Hepatocyte (in vitro differentiated cells): ENCODE measurements at places on chromosomes 1 and 21. TPM values are rescaled to one million over a fixed set of nuclear protein-coding genes. Genes with fewer than 3 reads are reported as not detected.

Gene PDZK1
- 44.9 and 50.5 TPM in 2 replicates for total RNA-seq

Gene FCRLA
- total RNA-seq: 0.16 and 3.0 TPM in 2 replicates

GRCh38 chr1:207892764-207893163 lies 18.2 kb downstream of the CD34 start:
- no peaks in the 10 kb centered on the region for H3K36me3 ChIP-seq
- no peak overlapping the region for H3K4me3 ChIP-seq
- H3K27me3 ChIP-seq: peaks cover 12% of the 10 kb centered on the region

DNA sequence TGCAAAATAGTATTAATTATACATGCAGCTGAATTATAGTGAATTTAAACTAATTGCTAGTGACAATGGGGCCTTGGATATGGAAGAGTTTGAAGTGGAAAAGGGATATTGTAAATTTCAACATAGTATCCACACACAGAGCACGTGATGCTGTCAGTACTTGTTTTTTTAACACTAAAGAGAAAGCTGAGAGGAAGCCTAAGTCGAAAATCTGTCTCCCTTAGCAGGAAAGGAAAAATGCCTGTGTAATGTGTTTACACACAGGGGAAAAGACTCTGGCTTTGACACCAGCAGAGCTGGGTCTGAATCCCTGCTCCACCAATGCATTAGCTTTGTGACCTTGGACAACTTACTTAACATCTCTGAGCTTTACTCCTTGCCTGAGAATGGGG lies 42.6 kb downstream of the PCSK9 start:
- H3K27me3 ChIP-seq: no peaks in the 10 kb centered on the region
- no peak overlapping the region for H3K4me3 ChIP-seq
- DNase-seq: no peak
- no peak overlapping the region for H3K27ac ChIP-seq
- no peaks in the 10 kb centered on the region for H3K36me3 ChIP-seq

DNA sequence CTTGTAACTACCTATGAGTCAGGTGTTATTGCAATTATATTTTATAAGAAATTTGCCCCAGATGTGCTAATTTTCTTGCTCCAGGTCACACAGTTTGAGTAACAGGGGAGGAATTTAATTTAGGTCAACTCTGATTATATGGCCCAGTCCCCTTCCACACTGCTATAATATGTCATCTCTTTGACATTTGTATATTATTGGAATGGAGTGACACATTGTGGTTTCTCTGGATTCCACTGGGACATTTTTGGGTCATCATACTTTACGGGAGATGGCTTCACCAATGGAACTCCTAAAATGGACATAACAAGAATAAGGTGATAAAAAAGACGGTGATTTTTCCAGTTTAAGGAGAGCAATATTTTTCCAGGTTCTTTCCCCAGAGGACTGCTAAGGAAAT lies 191.2 kb downstream of the DISC1 start:
- DNase-seq: no peak
- no peak overlapping the region for H3K4me3 ChIP-seq
- no peaks in the 10 kb centered on the region for H3K27me3 ChIP-seq

GRCh38 chr1:56803561-56804156 lies 15.5 kb downstream of the FYB2 start:
- H3K4me3 ChIP-seq: no peak overlapping the region
- peak; percentile 48 for DNase-seq
- no peaks in the 10 kb centered on the region for H3K4me1 ChIP-seq
- H3K27me3 ChIP-seq: no peaks in the 10 kb centered on the region
- no peaks in the 10 kb centered on the region for H3K36me3 ChIP-seq

GRCh38 chr1:36717431-36717830 lies 234.7 kb upstream of the CSF3R start:
- peaks cover 13% of the 10 kb centered on the region for H3K27me3 ChIP-seq
- no peak overlapping the region for H3K27ac ChIP-seq
- H3K4me3 ChIP-seq: no peak overlapping the region
- no peaks in the 10 kb centered on the region for H3K36me3 ChIP-seq
- no peak for DNase-seq

DNA sequence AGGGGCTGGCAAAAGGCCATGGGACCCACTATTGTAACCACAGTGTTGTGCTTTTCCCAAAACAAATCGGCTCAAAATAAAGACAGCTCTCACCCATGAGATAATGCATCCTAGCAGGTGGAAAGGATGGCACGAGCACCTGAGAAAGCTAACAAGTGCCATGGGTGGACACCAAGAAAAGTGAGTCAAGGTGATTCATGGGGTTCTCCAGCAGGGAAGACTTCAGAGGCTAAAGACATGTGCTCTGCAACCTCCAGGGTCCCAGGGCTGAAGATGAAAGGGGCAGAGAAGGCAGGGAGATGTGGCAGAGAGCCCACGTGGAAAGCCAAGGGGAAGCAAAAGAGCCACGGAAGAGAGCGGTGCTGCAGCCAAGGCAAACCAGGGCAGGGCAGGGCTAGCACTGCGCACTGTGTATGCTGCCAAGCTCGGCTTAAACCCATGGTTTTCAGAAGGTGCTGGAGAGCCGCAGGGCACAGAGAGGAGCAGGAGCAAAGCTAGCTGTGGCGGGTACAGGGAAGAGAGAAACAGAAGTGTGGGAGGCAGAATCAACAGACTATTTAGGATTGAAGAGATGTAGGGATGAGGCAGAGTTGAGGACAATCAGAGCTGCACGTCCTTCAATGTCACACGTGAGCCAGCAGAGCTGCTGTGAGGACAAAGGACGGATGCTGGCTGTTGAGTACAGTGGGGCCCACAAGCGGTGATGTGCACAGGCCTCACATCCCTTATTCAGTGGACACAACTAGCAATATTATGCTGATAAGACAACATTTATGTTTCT lies 41.8 kb upstream of the C1orf198 start:
- H3K27ac ChIP-seq: no peak overlapping the region
- no peak for DNase-seq
- H3K27me3 ChIP-seq: no peaks in the 10 kb centered on the region
- no peak overlapping the region for H3K4me3 ChIP-seq

DNA sequence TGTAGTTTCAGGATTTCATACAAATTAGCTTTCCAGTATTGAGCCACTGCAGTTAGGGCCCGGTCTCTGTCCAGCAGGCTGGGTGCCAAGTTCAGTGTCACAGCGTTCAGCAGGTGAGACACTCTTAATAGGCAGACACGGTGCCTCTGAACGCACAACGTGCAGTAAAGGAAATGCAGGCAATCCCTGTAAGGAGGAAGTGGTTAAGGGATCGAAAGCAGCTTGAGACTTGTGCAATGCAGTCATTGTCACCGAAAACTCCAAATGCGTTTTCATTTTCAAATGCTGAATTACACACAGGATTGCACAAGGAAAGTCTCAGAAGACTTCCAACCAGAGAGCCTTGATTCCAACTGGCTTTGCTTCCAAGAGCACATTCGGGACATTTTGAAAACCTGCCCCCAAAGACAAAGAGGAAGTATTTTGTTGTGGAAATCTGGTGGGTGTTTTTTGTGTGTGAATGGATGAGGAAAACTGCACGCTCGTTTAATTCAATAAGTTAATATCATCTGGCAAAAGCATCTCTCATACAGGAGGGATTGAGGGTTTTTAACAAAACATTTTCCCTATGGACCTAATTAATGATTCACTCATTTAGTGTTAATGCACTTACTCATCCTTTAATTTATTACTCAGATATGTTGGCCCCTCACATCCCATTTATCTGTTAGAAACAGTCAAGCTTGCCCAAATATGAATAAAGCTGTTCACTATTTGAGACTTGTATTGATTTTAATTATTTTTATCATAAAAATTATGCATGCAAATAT lies 61.6 kb downstream of the PTGS2 start:
- H3K36me3 ChIP-seq: no peaks in the 10 kb centered on the region
- DNase-seq: no peak
- H3K4me1 ChIP-seq: no peaks in the 10 kb centered on the region
- no peak overlapping the region for H3K27ac ChIP-seq

DNA sequence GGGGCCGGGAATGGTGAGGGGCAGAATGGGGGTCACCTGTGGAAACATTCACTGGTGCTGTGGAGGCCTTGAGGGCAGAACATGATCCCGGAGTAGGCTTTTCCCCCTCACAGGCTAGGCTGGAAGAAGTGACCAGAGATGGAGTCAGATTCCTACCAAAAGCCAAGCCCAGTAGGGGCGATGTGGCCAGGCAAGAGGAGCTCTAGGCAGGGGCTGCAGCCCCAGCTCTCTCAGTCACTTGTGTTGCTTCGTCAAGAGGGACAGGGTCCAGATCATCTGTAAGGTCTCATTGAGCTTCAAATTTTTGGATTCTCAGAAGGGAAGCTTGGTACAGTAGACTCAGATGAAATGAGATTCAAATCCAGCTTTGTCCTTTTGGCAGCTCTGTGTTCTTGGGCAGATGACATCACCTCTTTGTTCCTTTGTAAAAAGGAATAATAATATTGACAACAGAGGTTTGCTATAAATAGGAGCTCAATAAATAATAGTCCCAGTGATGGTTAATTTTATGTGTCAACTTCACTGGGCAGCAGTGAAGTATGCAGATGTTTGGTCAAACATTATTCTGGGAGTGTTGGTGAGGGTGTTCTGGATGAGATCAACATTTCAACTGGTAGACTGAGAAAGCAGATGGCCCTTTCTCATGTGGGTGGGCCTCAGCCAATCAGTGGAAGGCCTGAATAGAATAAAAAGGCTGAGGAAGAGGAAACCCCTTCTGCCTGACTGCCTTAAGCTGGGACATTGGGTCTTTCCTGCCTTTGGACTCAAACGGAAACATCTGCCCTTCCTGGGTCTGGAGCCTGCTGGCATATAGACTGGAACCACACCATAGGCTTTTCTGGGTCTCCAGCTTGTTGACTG lies 324.7 kb upstream of the USP24 start:
- DNase-seq: no peak
- H3K4me3 ChIP-seq: no peak overlapping the region
- peaks cover 12% of the 10 kb centered on the region for H3K4me1 ChIP-seq
- no peaks in the 10 kb centered on the region for H3K36me3 ChIP-seq
- H3K27me3 ChIP-seq: no peaks in the 10 kb centered on the region

DNA sequence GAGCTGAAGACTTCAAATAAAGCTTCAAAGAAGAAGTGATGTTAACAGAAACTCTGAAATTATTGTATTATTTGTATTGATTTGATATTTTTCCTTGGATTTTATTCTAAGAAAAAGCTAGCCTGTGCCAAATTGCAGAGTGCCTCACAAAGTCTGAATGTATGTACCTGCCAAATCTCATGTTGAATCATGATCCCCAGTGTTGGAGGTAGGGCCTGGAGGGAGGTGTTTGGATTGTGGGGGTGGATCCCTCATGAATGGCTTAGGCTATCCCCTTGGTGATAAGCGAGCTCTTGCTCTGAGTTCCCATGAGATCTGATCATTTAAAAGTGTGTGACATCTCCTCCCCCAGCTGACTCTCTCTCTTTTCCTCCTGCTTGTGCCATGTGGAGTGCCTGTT lies 43.6 kb downstream of the ACKR1 start:
- H3K4me3 ChIP-seq: no peak overlapping the region
- H3K27me3 ChIP-seq: no peaks in the 10 kb centered on the region
- DNase-seq: no peak
- no peaks in the 10 kb centered on the region for H3K4me1 ChIP-seq
- H3K36me3 ChIP-seq: no peaks in the 10 kb centered on the region

GRCh38 chr21:33424214-33424613 lies 21.0 kb downstream of the IFNGR2 start:
- no peak overlapping the region for H3K27ac ChIP-seq
- H3K27me3 ChIP-seq: no peaks in the 10 kb centered on the region
- no peak overlapping the region for H3K4me3 ChIP-seq
- DNase-seq: no peak

DNA sequence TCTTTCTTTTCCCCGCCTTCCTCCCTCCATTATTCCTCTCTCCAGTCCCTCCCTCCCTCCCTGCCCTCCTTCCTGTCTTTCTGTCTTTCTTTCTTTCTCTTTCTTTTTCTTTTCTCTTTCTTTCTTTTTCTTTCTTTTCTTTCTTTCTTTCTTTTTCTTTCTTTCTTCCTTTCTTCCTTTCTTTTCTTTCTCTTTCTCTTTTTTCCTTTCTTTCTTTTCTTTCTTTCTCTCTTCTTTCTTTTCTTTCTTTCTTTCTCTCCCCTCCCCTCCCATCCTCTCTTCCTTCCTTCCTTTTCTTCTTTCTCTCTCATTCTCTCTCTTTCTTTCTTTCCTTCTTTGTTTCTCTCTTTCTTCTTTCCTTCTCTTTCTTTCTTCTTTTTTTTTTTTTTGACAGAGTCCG lies 402.2 kb upstream of the PLXNA2 start:
- H3K4me3 ChIP-seq: no peak overlapping the region
- no peaks in the 10 kb centered on the region for H3K4me1 ChIP-seq
- no peaks in the 10 kb centered on the region for H3K36me3 ChIP-seq

- peak; percentile 35 for DNase-seq
- peak overlapping the region; percentile 81 for H3K4me3 ChIP-seq
- H3K4me1 ChIP-seq: peaks cover 9% of the 10 kb centered on the region
- no peaks in the 10 kb centered on the region for H3K27me3 ChIP-seq
- no peaks in the 10 kb centered on the region for H3K36me3 ChIP-seq
- peak overlapping the region; percentile 85 for H3K27ac ChIP-seq
Observed at GRCh38 chr1:16441282-16441665, 750 bp downstream of the NECAP2 start.

DNA sequence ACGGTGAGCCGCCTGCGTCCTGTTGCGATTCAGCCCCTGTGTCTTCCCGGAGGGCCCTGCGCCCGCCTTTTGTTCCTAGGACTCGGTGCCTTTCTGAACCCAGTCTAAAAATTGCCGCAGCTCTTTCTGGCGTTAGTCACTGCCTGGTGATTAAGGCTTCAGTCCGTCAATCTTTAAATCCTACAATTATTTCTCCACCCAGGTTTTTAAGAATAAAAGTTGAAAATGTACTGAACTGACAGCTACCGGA lies 16.2 kb upstream of the PDXK start:
- no peak overlapping the region for H3K4me3 ChIP-seq
- no peak for DNase-seq
- no peaks in the 10 kb centered on the region for H3K27me3 ChIP-seq
- peaks cover 14% of the 10 kb centered on the region for H3K4me1 ChIP-seq
- peak overlapping the region; percentile 65 for H3K27ac ChIP-seq

DNA sequence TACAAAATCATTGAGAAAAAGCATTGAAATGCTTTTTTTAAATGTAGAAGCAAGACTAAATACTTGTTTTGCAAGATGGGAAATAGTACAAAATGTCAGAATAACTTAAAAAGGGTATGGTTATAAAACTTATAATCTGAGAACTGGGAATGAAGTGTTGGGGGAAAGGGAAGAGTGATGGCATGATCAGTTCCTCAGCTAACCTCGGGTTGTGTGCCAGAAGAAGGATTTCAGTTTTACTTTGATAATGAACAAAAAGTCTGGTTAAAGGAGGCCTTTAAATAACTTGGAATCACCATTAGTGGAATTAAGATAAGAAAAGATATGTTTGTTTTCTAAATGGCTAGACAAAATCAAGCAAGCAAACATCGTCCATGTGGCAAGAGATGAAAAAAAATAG lies 20.7 kb downstream of the NEK7 start:
- no peak for DNase-seq
- no peaks in the 10 kb centered on the region for H3K27me3 ChIP-seq
- H3K36me3 ChIP-seq: no peaks in the 10 kb centered on the region

DNA sequence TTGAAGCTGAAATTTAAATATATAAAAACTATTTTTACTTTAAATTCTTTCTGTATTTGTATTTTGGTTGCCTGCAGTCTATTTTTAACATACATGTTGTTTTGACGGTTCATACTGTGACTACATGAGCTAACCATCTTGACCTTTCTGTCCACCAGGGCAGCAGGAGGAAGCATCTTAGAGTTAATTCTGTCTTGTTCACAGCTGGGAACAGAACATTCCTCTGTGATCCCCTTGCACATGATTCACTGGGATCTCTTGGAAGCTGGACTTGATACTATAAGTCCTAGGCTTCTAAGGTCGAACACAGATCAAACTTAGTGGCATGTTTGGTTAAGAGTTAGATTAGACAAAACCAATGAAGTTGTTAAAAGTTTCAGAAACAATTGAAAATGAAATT lies 99.7 kb downstream of the NFIA start:
- H3K27ac ChIP-seq: peak overlapping the region; percentile 1
- H3K27me3 ChIP-seq: no peaks in the 10 kb centered on the region
- H3K4me3 ChIP-seq: no peak overlapping the region
- no peaks in the 10 kb centered on the region for H3K36me3 ChIP-seq
- H3K4me1 ChIP-seq: peaks cover 44% of the 10 kb centered on the region
